ENCODE measurements at places on chromosomes 4 and X.

- no peak for DNase-seq
Measured at GRCh38 chr4:115292320-115293092, 179.1 kb upstream of the NDST4 start.

DNA sequence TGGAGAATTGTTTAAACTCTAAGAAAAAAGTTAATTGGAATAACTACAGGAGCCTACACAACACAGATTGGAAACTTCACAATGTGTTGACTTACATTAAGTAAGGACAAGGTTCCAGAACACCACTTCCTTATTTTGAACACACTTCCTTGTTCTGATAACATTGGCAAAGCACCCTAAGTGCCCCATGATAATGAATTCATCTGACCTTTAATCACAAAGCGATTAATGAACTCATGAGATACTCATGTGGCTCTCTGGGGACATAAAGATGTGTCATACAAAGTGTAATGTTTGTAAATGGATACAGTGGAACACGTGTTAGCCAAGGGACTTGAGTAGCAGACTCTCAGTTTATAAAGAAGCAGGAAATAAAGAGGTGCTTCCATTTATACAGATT, 69.0 kb upstream of the ATOH1 start:
- no peak for DNase-seq

DNA sequence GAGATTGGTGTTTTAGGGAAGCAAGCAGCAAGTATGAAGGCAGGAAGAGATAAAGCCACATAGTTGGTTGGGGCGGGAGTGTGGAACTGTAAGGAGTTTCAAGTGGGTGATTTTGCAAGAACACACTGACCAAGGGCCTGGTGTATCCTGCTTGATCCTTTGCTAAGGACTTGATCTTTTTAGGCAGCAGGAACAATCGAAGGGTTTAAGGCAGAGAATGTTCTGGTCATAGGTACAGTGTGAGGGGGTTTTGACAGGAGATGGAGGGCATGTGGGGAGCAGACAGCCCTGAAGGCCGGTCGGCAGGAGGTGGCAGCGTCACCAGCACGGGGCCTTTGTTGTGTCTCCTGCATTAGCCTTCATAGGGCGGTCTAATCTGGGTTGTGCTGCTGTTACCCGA, 54.7 kb downstream of the FAM193A start:
- DNase-seq: no peak

GRCh38 chrX:123481913-123482851, 250.7 kb downstream of the THOC2 start:
- DNase-seq: no peak

GRCh38 chr4:157096439-157096838, 20.5 kb downstream of the GLRB start:
- DNase-seq: no peak

DNA sequence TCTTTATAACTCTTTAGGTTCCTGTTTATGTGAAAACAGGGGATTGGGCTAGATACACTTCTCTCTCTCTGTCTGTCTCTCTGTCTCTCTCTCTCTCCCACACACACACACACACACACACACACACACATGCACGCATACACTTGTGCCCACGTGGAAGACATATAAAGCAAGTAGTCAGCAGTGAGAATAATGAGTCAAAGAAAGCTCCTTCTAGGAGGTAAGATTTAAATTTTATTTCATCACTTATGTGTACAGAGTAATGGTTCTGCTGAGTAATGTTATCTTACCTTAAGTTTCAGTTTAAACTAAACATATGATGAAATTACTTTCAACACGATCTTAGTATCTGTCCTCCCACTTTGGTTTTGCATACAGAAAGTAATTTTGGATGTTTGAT, 243.0 kb upstream of the TEX13A start:
- no peak for DNase-seq

DNA sequence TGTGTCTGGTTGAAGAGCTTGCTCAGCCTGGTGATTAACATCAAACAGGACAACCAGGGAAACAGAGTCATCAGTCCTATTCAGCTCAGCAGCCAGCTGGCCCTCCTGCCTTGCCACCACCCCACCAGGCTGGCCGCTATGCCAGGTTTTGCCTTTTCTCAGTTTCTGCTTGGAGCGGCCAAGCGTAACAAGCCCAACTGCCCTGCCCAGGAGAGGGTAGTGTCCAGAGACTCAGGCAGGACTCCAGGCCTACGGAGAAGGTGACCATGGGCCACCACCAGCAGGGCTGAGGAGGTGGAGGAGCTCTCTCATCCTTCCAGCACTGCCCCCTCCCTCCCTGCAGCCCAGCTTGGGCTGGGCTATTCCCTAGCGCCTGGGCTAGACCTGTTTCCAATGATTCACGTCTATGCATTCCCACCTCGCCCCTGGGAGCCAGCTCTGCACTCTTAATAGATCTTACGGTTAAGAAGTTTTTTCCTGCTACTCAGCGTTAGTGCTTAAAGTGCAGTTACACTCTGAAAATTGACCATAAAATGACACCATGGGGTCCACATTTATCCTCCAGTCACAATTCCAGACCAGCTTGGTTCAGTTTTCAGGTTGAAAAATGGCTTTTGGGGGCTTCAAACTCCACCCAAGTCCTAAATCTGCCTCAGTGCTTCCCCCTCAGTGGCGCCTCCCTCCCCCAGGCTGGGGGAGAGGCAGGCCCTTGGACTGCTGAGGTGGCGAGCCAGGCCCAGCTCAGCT, 124.0 kb upstream of the PJA1 start:
- DNase-seq: no peak

GRCh38 chrX:154541896-154542722, 4.5 kb downstream of the G6PD start:
- DNase-seq: no peak

GRCh38 chr4:2805712-2806389, 13.0 kb downstream of the SH3BP2 start:
- DNase-seq: no peak

DNA sequence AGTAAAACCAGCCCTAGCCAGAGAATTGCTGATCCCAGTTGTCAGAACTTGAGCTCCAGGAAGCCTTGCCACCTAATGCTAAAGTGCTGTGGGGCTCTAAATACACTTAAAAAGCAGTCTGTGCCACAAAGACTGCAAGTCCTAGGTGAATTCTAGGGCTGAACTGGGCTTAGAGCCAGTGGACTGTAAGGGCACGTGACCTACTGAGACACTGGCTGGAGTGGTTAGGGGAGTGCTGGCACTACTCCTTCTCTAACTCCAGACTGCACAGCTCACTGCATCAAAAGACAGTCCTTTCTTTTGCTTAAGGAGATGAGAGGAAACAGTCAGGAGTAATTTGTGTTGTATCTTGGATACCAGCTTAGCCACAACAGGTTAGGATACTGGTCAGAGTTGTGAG, 1240.2 kb downstream of the FAM133A start:
- DNase-seq: no peak

DNA sequence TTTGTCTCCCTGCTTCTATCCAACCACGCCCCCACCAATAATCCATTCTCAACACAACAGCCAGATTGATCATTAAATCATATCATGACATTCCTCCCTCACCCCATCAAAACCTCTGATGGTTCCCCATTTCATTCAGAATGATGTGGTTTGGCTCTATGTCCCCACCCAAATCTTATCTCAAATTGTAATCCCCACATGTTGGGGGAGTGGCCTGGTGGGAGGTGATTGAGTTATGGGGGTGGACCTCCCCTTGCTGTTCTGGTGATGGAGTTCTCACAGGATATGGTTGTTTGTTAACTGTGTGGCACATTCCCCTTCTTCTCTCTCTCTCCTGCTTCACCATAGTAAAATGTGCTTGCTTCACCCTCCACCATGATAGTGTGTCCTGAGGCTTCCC, 23.3 kb downstream of the TRMT2B start:
- no peak for DNase-seq

DNA sequence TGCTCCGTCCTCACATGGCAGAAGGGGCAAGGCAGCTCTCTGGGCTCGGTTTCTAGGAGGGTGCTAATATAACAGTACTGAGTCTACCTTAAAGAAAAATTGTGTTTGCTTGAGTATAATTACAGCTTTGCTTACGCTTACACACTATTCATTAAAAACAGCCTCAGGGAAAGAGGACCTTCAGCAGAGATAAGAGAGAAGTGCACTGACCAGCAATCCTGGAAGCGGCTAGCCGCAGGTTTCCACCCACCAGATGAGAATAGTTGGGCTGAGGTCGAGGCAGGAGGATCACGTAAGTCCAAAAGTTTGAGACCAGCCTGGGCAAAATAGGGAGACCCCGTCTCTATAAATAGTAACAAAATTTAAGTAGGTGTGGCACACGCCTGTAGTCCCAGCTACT, 15.2 kb upstream of the MRFAP1 start:
- no peak for DNase-seq

GRCh38 chr4:158860856-158861255, 92.0 kb downstream of the FNIP2 start:
- DNase-seq: no peak

DNA sequence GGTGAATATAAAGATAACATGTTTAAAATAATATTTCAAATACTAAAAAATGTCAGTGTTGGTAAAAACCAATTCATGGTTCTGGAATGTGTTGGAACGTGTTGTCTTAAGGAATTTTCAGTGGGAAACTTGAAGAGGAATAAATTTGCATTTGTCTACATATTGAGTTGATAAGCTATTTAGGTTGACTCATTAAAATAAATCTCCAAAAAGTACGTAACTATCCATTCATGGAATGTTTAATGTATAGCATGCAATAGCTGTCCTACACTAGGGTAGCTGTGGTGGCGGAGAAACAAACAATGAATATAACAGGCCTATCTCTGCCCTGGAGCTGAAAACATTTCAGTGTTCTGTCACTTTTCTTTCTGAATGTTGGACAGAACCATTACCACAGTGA, 20.3 kb downstream of the SHISA3 start:
- no peak for DNase-seq

- no peak for DNase-seq
Measured at GRCh38 chr4:117783716-117784115, 250.6 kb upstream of the NDST3 start.

DNA sequence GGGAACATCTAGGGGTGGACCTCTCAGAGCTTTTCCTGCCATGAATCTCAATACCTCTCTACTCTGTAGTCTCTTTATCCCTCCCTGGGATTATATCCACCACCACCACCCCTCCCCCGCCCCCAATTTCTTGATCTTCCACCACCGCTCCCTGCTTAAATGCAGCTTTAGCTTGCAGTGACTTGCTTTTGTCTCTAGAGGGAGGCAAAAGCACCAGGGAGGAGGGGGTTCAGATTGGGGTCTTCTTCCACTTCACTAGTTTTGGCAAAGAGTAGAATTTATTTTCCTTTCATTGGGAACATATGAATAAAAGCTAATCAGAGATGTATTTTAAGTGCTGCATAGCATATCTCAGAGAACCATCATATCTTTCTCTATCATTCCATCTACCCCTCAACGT, 5.5 kb downstream of the ARHGAP36 start:
- peak; percentile 32 for DNase-seq

DNA sequence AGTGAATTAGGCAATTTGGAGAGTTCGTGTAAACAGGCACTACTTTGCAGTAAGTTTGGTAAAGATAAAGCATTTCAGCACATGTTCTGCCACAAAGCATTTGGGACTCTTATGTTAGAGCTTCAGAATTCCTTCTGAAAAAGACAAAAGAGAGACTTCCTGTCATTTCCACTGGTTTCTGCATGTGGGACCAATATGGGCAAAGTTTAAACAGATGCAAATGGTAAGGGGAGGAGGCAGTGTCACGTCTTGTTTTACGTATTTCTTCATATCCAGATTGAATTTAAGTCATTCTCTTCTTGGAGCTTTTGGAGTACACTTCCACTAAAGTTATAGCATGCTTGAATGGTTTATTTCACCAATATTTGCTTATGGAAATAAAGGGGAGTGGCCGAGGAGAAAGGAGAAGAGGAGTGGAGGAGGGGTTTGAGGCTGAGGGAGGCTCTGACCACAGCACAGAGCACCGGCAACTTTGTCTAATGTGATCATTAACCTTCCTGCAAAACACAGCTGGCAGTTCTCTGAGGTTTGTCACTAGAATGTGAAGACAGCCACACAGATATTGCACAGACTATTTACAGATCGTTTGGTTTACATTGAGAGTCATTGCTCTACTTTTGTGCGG, at the start of gene APELA:
TSS of gene APELA (plus strand) at position 479 of the 625 bp plus-strand sequence. CDS start 154 bp downstream, outside the sequence.
- no peak for DNase-seq

GRCh38 chr4:8540991-8541390, 39.2 kb upstream of the GPR78 start:
- no peak for DNase-seq

DNA sequence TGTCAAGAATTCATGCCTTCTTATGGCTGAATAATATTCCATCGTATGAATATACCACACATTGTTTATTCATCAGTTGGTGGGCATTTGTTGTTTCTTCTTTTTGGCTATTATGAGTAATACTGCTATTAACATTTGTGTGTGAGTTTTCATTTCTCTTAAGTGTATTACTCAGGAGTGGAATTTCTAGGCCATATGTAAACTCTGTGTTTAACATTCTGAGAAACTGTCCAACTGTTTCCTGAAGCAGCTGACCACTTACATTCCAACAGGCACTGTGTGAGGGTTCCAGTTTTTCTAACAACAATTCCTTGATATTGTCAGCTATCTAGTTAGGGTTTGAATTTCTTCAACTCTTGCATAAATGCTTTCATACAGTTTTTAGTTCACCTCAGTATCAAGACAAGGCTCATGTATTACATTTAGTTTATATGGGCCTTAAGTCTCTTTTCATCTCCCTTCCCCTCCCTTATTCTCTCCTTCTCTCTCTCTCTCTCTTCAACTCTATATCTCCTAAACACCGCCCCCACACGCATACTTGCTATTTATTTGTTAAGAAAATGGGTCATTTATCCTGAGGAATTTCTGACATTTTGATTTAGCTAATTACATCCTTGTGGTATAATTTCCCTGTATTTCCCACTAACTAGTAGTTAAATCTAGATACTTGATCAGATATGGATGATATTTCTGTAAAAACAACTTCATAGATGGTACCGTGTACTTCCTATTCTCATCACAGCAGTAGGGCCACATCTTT, 77.4 kb downstream of the WDR19 start:
- no peak for DNase-seq

DNA sequence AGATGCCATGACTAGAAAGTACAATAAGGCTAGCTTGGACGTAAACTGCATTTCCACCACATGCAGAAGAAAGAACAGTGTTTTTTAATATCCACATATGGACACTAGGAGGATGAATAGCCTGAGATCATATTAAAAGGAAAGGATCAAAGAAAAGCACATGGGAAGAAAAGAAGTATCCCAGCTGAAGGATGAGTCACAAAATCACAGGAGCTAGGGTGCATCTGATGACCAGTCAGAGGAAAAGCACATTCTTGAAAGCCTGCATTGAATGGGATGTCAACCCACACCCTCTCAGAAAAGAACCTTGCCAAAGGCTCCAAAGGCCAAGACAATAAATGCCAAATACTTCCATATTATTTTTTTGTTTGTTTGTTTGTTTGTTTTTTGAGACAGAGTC, 56.8 kb upstream of the PRDX4 start:
- no peak for DNase-seq

All from HuH-7 (cell line).